ENCODE measurements at places on chromosomes 7 and 10.

DNA sequence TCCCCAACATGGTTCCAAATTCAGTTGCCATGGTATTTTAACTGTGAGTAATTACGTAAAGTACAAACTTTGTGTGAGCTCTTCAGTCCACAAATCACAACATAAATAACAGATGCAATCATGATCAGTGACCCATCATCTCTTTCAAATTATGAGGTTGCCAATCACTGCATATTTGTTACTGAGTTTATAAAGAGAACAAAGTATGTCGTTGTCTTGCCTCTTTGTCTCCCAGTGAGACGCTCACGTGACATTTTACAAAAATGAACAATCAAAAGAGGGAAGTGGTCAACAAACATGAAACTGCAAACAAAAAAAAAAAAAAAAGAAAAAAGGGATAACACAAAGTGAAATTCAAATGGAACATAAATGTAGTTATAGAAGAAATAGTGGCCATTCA lies 122.7 kb upstream of the PDSS1 start:
- DNase-seq: no peak

DNA sequence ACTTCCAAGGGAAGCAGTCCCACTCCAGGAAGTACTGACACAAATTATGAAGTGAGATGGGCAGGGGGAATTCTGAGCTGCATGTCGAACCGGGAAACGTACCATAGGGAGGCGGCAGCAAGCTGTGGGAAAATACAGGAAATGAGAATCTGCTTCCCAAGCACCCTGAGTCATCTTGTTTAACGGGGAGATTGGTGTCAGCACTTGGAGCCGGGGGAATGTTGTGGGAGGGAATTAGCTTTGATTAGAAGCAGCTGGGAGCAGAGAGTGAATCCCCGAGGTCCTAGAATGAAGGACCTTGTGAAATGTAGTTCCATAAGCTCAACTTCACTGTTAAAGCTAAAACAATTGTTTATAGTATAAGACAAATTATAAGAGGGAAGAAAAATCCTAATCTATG lies 141.4 kb upstream of the PRKCQ start:
- DNase-seq: no peak

DNA sequence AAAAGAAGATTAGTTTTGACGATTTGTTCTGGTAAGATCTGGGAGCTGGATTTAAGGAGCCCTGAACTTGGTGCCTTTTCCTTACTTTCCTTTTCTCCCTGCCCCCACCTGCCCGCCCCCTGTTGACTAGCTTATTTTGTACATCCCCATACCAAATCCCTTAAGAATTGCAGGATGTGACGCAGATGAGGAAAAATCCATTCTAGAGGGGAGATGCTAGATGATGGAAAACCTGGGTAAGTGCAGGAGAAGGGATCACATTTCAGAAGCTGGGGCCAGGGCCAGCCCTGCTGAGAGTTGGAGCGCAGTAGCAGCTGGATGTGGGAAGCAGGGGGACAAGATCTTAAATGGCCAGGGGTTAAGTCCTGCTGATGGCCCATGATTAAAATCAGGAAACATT lies 93.9 kb downstream of the CCDC3 start:
- DNase-seq: no peak

GRCh38 chr7:90465816-90466215 lies 3.6 kb upstream of the PTTG1IP2 start:
- DNase-seq: no peak

- DNase-seq: peak; percentile 97
Measured at GRCh38 chr10:12068449-12069269, at the start of gene DHTKD1. Gene DHTKD1, plus strand, starts transcription at chr10:12068954. Its CDS starts 80 bp downstream, at chr10:12069034.

DNA sequence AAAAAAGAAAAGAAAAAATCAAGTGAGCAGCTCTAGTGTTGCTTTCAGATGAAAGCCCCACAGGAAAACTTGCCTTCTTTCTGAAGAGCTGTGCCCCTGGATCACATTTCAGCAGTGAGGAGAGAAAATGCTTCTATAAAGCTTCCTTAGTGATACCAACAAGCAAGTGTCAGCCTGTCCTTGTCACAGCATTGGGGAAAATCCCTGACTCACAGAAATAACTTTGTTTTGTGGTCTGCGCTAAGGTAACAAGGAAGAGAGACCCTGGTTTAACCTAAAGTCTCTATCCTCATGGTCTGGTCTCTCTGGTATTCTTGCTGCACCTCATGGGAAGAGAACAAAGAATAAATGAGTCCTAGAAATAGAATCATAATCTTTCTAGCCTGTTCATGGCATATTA lies 885.2 kb upstream of the SORCS1 start:
- DNase-seq: no peak

Measured in stimulated activated CD8-positive, alpha-beta memory T cell treated with anti-CD3 and anti-CD28 coated beads, Interleukin-15, amount 100 ng/mL, for 1 hour (primary cell).